ENCODE measurements at places on chromosomes 2 and 18. TPM values are rescaled to one million over a fixed set of nuclear protein-coding genes. Genes with fewer than 3 reads are reported as not detected.

DNA sequence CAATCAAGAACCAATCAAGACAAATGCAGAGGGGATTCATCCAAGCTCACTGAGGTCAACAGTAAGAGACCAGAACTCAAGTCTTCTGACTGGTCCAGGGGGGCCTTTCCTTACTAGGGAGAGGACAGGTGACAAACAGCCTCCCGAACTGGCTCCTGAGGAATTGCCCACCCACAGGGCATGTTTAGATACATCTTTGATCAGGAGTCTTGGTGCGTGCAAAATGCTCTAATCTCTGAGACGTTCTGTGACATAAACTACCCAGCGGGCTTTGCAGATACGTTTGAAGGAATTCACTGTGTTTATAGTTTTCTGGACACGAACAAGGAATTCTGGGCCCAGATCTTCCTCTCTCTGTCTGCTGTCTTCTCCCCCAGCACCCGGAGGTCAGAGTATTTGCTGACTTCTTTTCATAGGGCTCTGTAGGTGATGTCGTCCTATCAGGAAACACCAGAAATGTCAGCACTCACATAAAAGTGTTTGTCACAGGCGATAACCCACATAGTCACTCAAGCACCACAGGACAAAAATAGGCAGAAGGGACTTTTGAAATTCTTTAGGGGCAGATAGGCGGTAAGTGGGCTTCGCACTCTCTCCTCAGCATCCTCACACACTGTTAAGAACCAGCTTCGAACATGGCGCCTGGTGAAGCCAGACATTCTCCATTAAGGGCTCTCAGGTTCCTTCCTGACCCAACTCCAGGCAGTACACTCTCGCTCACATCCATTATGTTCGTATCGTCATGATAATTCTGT lies 349.0 kb downstream of the CYRIA start:
- no peak for DNase-seq

GRCh38 chr2:239781454-239781853 lies 243.7 kb downstream of the NDUFA10 start:
- DNase-seq: no peak

DNA sequence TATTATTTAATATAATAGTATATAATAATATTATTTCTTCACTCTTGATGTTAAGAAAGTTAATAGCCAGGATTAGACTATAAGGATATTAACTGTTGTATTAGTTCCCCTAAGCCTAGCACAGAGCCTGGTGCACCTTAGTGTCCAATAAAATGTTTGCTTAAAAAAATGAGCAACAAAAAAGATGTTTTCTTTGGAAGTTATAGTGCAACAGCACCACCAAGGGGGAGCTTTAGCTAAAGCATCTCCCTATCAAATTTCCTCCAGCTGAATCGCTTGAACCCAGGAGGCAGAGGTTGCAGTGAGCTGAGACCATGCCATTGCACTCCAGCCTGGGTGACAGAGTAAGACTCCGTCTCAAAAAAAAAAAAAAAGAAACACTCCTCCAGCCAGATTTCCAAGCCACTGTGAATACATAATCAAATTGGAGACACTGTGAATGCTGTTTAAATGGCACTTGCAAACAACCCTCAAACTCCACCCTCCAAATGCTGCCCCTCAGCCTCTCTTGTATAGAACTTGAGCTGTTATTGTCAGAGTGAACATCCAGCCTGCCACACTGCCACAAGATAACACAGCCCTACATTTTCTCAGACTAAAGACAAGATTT lies 221.9 kb downstream of the DYM start:
- DNase-seq: no peak

- no peak for DNase-seq
These were observed 431.5 kb downstream of the DCDC2C start for GRCh38 chr2:4134551-4135550.

Gene ADD2
- polyA plus RNA-seq: 5.9 TPM

Gene NIF3L1
- 42.6 TPM for polyA plus RNA-seq

Gene CCDC102B
- 9.1 TPM for polyA plus RNA-seq

DNA sequence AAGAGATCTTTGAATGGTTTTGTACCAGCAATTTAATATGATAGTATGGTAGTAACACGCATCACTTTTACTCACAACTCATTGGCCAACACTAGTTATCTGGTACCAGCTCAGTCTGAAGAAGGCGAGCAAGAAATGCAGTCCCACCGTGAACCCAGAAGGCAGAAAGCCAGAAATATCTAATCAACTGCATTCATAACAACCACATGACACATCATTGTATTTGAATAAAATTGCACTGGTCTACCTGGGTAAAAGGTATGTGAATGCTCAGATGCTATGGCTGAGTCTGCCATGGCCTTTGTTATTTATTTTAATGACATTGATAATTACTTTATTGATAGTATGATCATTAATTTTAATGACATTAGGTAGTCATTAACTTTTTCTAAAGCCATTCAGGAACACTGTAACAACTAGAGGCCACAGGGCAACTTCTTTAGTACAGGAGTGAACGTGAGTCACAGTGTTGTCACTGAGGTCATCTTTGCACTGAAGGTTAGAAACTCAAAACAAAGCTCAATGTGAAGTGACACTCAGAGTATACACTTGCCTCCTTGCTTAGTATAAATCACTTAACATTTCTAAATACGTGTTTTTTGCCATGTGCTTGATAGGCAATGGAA lies 475.6 kb upstream of the TNP1 start:
- DNase-seq: no peak

Gene REG3A
- not detected for polyA plus RNA-seq

- DNase-seq: no peak
These were observed 278.4 kb upstream of the FIGN start for GRCh38 chr2:164014068-164014731.

DNA sequence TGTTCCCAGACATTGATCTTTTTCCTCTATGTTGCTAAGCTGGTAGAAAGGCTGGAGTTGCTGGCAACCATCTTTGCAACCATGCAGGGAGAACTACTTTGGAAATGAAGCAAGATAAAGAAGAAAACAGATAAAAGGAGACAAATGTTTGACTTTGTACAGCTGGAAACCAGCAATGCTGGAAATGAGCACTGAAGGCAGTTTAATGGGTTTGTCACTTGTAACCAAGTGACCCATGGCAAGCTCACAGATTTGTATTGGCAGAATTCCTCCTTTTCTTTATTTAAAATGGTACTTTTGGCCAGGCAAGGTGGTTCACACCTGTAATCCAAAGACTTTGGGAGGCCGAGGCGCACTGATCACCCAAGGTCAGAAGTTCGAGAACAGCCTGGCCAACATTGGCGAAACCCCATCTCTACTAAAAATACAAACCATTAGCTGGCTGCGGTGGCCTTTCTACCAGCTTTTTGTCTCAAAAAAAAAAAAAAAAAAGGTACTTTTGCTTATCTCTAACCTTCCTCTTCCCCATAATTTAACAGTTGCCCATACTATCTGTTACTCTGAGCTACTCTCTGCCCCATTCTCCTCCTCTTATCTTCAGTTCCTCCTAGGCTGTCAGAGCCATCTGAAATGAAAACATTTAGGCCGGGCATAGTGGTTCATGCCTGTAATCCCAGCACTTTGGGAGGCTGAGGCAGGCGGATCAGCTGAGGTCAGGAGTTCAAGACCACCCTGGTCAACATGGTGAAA lies 2.0 kb upstream of the BOLA3 start:
- DNase-seq: no peak

Gene UGT1A6
- polyA plus RNA-seq: 1.6 TPM

- no peak for DNase-seq
These were observed 24.4 kb downstream of the RBMS1 start for GRCh38 chr2:160469164-160469563.

GRCh38 chr2:16713011-16713423 lies 47.4 kb upstream of the CYRIA start:
- no peak for DNase-seq

DNA sequence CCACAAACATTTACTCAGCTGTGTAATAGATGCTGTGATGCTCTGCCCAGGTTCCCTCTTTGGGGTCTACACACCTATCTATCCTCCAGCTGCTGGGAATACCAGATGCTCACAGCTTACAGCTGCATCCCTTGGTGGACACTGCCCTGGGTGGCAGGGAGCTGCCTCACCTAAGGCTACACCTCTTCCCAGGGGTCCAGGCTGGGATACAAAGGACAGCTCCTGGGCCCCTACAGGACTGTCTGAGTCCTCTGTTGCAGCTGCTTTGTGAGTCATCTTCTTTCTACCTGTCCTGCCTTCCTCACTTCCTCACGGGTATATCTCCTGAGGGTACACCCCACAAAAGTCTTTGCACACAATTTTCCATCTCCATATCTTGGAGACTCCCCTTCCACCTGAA lies 27.6 kb downstream of the THNSL2 start:
- no peak for DNase-seq

Gene ARHGAP15
- 9.9 TPM for polyA plus RNA-seq

Gene FAM110C
- 18.6 TPM for polyA plus RNA-seq
